ENCODE measurements at places on chromosomes 3 and 15. TPM values are rescaled to one million over a fixed set of nuclear protein-coding genes. Genes with fewer than 3 reads are reported as not detected.

The CSPG5 gene
- 0.66 TPM for total RNA-seq

The USP3 gene
- 27.3 TPM for total RNA-seq

The PP2D1 gene
- not detected for total RNA-seq

The TM4SF18 gene
- 0.40 TPM for total RNA-seq

The SENP5 gene
- total RNA-seq: 31.4 TPM

The KIAA1143 gene
- 20.4 TPM for total RNA-seq

The FBXL2 gene
- 7.2 TPM for total RNA-seq

The NDUFB4 gene
- total RNA-seq: 239 TPM

DNA sequence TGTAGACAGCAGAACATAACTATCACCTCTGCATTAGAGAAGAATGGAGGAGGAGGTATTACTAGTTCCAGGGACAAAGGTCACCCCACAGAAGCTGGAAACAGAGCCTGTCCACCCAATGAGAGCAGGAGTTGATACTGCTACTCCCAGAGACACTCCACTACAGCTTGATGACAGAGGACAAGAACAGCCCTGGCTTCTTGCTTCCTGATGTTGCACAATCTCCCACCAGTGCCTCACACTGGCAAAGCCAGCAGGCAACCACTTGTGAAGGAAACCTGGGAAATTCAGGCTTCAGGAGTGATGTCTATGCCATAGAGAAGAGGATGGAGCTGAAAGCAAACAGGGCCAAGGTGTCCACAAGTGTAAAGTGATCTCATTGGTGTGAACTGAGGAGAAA is 78.0 kb upstream of the POU1F1 start:
- DNase-seq: no peak

- DNase-seq: no peak
These were observed 114.7 kb upstream of the LINGO1 start for GRCh38 chr15:77747175-77748077.

GRCh38 chr3:78494851-78495250 is 1272.9 kb downstream of the ROBO1 start:
- no peak for DNase-seq

DNA sequence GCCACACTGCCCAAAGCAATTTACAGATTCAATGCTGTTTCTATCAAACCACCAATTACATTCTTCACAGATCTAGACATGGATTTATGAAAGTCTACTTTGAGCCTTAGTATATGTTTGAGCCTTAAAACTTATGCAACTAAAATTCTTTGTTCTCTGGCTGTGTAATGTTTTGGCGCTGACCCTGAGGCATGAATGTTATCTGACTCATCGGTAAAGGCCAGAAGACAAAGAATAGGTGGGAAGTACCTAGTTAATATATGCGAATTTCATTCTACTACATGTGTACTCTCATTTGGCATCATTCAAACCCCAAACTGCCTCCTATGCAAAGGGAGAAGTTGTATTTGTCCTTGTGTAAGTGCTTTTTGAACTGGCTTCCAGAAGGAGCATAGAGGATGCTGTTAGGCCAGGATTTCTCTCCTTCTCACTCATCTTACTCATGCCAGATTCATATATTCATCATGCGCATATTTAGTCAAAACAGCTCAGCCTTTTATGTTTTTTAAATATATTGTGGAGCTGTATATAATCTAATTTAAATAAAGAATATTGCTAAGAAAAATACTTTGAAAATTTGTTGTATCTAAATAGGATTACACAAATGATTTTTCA is 204.2 kb downstream of the NFKBIZ start:
- DNase-seq: peak; percentile 80

GRCh38 chr15:38564557-38565286 is at the start of gene RASGRP1:
Gene RASGRP1 (minus strand): TSS chr15:38564814. CDS start chr15:38564628, 186 bp downstream.
- DNase-seq: peak; percentile 35

DNA sequence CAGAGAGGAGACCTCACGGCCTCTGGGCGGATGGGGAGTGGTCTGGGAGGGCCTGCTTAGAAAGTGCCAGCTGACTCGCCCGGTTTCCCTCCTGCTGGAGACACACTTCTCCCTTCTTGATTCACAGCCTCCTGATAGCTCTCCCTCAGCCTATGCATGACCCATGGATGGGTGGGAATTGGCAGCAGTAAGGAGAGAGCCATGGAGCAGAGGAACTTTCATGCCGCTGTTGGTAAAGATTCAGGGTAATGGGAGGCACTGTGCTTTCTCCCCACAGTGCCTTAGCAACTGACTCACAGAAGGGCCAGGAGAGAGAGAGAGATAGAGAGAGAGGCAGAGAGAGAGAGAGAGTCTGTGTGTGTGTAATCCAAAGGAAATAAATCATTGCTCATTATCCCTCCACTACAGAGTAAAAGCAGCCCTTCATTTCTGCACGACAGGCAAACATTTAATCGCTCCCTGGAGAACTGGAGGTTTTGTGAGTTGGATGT is 82.8 kb downstream of the SEMA5B start:
- DNase-seq: peak; percentile 21

DNA sequence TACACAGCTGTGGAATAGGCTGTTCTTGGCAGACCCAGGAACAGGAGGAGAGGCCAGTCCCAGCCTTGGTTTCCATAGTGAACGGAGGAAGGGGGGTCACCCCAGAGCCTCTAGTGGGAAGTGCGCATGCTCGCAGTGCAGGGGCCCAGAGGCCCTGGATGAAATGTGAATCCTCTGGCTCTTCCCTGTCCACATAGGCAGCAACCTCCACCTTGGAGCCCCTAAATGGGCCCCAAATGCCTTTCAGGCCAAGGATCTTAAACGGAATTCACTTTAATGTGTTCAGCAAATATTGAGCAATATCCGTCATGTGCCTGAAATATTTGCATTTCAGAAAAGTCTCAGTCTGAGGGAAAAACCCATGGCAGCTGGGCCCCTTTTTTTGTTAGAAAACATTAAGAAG is 3.3 kb upstream of the NDN start:
- DNase-seq: no peak

DNA sequence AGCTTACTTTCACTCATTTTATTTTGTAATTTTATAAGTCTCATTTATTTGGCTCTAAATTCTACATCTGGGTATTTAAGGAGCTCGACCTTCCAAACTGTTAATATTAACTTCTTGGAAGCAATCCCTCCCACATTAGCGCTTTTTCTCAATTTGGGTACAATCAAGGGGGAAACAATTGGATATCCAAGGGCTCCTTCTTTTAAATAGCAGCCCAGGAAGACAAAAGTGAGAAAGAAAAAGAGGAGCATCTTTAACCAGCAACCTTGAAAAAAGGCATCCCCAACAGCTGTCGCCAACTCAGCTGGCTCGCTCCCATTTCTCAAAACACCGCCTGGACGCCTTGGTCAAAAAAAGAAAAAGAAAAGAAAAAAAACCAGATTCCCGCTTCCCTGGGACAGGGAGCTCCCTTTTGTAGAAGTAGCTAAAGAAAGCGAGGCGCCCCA is 873 bp downstream of the C3orf70 start:
- no peak for DNase-seq

GRCh38 chr3:142947352-142947751 is 16.1 kb downstream of the PAQR9 start:
- DNase-seq: no peak

DNA sequence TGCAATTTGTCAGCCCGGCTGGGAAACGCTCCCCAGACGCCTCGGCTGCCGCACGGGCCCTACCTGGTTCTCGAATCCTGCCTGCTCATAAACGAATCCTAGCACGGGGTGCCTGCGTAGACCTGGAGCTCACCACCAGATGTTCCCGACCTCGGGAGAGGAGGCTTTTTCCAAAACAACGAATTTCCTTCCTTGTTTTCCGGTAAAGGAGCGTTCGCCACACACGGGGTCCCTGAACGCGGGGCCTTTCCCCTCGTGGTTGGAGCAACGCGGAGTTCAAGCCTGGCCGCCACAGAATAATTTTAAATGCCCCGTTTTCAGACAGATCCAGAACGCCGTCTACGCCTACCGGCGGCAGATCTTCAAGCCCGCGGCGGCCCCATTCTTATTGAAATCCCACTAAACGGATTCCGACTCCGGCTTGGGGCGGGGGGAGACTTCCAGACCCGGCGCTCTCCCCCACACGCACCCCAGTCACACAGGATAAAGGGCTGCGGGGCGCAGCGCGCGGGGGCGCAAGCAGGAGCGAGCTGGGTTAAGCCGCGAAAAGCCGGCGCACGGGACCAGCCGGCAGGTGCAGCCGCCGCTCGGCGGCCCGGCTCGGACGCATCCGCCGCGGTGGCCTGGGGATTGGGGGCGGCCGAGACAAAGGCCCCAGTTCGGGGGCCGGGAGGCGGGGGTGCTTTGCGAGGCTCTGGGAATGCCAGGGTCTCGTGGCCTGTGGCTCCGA is 895 bp downstream of the GATA2 start:
- DNase-seq: no peak

GRCh38 chr3:43286115-43286840 is at the start of gene SNRK:
Gene SNRK (plus strand): TSS chr3:43286540. CDS start chr3:43303204, 16,664 bp downstream.
- DNase-seq: peak; percentile 89

DNA sequence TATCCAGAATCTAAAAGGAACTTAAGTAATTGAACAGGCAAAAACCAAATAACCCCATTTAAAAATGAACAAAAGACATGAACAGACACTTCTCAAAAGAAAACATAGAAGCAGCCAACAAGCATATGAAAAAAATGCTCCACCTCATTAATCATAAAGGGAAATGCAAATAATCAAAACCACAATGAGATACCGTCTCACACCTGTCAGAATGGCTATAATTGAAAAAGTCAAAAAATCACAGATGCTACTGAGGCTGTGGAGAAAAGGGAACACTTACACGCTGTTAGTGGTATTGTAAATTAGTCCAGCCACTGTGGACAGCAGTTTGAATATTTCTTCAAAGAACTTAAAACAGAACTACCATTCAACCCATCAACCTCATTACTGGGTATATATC is 220.7 kb downstream of the MEX3B start:
- no peak for DNase-seq

GRCh38 chr3:149216193-149216869 is 5.3 kb downstream of the CP start:
- no peak for DNase-seq

- DNase-seq: no peak
These were observed 90.3 kb downstream of the TMEM212 start for GRCh38 chr3:171933441-171933840.

DNA sequence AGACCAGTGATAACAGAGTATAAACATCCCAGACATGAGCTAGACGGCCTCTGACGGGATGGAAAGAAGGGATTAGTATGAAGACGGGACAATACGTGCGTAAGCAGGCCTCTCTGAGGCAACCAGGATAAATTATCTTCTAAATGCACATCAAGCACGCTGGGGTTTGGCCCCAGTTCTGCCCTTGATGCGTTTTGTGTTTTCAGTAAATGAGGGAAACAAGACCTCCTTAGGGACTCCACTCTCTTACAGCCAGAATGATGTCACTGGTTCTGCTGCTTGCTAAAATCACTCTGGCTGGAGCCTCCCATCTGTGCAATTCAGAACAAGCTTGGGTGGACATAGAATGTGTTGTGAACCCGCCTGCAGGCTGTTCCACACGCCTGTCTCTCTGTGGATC is 156.0 kb upstream of the MCTP2 start:
- DNase-seq: no peak

GRCh38 chr3:173253471-173253870 is 112.4 kb upstream of the SPATA16 start:
- DNase-seq: no peak

All from PC-3 (cell line).